Cerebellar cortex (tissue), 1 donor: ENCODE measurements at places on chromosomes 5 and 9.

- no peak for DNase-seq
These were observed 3.3 kb upstream of the BRD3 start for GRCh38 chr9:134071149-134071548.

- DNase-seq: no peak
These were observed 191.1 kb downstream of the AP3B1 start for GRCh38 chr5:78103232-78103918.

DNA sequence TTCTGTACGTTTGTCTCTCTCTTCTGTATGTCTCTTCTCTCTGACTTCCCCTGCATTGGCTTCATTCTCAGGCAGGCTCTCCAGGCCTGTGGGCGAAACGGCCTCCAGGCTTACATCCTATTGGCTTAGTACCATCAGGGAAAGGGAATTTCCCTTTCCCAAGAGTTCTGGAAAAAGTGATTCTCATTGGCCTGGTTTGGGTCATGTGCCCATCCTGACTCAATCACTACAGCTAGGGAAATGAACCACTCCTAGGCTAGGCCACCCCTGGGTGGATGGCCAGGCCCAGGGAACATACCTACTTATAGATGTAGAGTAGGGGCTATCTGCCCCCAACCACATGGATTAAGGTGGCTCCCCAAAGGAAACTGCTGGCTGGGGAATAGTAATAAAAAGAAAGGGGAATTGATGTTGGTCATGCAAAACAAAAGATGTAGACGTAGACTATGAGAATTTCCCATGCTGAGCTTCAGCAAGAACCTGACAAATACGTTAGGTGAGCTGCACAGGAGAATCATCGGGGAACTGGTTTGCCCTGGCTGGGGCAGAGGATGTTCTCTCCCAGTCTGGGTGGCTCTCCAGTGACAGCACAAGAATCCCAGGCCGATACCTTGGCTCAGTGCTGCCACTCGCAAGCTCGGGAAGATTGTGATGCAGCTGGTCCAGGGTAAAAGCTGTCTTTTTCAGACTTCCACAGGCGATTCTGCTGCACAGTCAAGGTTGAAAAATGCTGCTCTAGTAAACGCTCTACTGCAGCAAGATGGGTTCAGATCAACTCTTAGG lies 3.7 kb upstream of the EGR1 start:
- no peak for DNase-seq

- DNase-seq: no peak
These were observed 102.5 kb upstream of the PANK3 start for GRCh38 chr5:168681556-168682183.

DNA sequence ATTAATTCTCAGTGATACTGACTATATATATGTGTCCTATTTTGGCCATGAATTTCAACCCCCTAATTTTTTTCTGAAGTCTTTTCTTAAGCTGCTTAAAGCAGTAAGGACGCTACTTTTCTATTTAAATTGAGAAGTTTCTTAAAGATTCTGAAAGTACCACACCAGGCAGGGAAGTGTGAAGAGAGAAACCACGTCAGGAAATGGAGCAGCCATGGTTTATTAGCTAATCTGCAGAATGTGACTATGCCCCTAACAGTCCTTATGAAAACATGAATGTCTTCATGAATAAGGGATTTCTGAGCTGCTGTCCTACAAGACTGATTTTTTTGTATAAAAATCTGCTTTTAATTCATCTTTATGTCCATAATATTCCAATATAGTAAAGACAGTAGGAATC lies 1724.3 kb upstream of the C9orf72 start:
- no peak for DNase-seq

GRCh38 chr5:9789777-9790176 lies 159.6 kb upstream of the TAS2R1 start:
- no peak for DNase-seq

DNA sequence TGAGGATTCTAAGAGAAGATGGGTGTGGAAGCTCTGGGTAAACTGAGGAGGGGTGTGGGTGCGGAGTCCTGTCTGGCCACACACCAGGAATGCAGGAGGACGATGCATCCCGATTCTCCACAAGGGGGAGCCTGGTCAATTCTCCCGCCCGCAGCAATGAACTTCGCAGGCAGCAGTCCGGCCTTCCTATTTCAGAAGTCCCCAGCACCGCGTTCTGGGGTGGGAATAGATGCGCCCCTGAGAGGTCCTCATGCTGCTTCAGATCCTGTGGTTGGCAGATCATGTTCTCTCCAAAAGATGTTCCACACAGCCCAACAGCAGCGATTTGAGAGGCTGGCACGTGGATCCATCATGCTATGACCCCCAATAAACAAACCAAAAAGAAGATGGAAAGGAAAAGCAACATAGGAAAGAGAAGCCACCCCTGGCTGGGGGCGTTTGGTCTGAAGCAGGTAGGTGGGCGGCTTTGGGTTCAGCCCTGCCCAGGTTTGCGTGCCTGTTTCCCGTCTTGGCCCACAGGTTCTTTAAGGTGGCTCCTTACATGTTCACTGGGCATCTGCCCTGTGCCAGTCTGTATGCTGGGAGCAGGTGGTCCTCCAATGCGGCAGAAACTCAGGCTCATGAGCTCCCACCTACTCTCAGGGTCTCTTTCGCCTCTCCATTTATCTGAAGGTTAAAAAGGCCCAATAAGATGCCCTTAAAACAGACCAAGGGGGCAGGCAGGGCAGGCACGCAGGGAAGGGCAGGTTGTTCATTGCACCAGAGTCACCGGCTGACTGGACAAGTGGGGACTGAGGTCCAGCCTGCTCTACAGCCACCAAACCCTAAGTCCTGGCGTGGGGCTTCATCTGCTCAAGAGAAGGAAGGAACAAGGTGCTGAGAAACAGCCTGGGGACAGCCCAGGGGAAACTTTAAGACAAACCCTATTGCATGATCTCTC lies 171.6 kb downstream of the PAX5 start:
- peak; percentile 27 for DNase-seq

DNA sequence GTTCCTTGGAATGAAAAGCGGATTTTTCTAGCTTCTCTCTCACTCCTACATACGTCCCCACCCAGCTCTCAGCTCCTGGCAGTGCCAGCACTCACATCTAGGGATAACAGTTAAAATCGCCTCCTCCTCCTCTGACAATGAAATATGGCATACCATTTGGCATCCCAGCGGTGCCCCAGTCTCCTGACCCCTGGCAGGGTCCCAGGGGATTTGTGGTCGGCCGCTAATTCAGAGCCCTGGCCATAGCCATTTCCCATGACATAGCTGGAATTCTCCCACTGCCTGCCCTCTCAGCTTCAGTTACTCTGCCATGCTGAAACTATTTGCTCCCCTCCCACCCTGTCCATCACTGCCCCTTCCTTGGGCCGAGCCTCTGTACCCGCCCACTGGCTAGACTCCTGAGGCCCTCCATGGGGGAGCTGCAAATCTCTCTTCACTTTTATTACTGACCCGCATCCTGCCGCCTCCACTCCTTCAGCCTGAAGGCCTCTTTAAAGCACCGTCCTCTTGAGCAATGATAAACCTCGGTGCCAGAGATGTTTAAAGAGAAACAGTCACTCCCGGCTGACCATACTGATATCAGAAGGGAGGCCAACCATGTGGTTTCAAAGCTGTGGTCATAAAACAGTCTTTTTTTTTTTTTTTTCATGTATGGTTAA lies 139.8 kb downstream of the SLIT3 start:
- peak; percentile 85 for DNase-seq

GRCh38 chr5:173887610-173888472 lies at the start of gene CPEB4:
CPEB4 (plus strand) TSS chr5:173888349; CDS start chr5:173889734, 1,385 bp downstream.
- DNase-seq: peak; percentile 100

DNA sequence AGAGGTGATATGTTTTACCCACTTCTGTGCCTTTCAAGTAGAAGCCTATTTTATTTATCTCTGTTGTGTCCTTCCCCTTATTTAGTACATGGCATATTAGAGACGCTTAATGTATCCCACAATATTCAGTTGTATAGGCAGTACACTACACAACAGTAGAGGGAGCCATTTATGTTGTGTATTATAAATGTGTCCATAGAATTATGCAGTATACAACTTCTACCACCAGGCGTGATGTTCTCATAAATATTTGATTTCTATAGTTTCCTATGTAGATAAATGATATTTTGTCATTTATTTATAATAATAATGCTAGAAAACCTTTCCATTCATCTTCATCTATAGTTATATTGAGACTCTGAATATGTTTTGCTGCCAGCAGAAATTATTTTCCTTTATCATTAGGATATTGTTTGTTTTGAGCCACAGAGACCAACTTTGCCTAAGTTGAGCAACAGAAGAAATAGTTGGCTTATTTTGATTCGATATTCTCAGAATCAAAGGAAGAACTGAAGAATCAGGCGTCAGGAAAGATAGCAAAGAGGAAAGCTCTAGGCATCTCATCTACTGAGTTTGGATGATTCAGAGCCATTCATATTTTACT lies 81.7 kb downstream of the ADAMTS19 start:
- DNase-seq: no peak
